ENCODE measurements at places on chromosomes 4 and X.
A peak's percentile ranks its signal among the peaks of the same experiment; 100 is the strongest.

DNA sequence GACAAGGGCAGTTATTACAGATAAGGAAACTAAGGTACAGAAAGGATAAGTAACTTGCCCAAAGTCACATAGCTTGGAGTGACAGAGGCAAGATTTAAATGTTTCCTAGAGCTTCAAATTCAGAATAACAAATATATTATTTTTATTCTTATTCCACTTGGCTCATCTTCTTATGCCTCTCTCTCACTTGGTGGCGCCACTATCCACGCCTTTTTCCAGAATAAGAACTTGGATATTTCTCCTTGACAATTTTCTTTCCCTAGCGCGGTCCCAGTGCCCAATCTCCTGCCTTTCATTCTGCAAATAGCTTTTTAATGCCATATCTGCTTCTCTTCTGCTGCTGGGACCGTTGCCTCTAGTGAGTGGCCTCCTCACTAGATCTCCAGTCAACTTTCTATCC lies 78.5 kb downstream of the MSN start:
- DNase-seq: peak; percentile 14

GRCh38 chr4:23483320-23483960 lies 406.4 kb downstream of the PPARGC1A start:
- DNase-seq: no peak

DNA sequence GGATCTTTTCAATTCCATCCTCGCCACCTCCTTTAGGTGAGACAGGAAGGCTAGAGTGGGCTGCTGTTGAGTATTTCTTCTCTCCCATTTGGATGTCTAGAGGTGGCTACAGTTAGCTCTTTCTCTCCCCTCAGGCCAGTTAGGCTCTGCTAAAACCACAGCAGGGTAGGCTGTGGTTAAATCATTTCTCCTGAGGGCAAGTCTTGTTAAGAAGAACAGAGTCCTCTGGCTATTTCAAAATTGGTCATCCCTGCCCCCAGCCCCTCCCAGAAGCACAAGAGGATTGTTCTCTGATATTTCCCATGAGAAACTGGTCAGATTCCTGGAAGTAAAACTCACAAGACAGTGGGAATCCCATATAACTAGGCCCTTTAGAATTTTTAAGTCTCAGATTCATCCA lies 1359.5 kb downstream of the TECRL start:
- no peak for DNase-seq

GRCh38 chr4:133799717-133800315 lies 401.8 kb downstream of the PABPC4L start:
- no peak for DNase-seq

DNA sequence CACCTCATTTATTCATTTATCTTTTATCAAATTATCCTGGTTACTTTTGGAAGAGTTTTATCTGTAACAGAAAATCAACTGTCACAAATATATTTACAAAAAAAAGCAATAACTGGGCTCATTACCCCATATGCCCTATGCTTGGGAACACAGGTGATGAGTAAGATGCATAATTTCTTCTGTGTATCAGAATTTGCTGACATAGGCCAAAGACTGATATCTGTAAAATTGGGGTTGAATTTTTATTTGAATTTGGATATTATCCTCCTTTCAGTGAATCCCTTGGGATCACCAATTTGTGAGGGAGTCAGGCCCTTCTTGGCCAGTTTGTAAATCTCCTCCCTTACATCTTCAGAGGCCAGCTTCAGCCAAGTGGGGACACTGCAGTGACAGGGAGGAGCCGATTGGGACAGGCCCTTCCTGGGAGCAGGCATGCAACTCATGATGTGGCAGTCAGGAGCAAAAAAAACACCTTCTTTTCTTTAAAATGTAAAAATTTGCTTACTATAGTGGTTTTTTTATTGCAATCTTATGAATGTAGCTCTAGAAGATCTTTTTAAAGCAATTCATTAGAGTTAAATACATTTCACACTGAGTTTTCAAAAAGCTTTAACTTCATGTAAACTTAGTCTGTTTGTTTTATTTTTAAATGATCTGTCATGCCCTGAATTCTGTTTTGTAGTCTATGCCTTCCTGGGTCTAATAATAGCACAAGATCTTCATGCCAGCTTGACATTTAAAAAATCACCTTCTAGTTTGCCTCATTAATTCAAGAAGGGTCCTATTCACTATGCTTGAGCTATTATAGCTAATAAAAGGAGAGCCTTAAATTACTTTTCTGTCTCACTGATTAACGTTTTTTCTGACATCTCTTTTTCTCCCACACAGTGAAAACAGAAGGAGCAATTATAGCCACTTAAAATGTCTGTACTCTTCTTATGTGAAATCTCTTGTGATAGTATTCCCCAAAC lies 136.6 kb upstream of the SPRY1 start:
- DNase-seq: no peak

GRCh38 chr4:143356493-143356892 lies 19.8 kb downstream of the GAB1 start:
- DNase-seq: no peak

GRCh38 chr4:187606581-187606980 lies 389.0 kb upstream of the ZFP42 start:
- DNase-seq: peak; percentile 63

- peak; percentile 49 for DNase-seq
These were observed 35.3 kb downstream of the RBPJ start for GRCh38 chr4:26356081-26356501.

- peak; percentile 82 for DNase-seq
These were observed 211.2 kb downstream of the ANK2 start for GRCh38 chr4:113260688-113261087.

DNA sequence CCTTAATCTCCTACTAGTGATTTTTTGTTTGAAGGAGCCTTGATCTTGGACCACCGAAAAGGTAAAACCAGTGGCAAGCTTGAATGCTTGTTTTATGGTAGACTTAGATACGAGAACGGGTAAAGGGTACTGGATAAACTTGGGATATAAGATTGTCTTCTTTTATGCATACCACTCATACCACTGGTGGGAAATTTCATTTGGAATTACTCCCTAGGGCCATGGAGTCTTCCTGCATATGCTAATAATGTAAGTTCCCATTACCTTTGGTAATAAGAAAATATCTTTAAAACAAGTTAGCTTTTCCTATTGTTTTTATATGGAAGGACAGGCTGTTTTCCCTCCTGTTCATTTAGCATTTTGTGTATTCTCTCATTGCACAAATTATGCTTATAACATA lies 11.7 kb downstream of the SMARCAD1 start:
- no peak for DNase-seq

DNA sequence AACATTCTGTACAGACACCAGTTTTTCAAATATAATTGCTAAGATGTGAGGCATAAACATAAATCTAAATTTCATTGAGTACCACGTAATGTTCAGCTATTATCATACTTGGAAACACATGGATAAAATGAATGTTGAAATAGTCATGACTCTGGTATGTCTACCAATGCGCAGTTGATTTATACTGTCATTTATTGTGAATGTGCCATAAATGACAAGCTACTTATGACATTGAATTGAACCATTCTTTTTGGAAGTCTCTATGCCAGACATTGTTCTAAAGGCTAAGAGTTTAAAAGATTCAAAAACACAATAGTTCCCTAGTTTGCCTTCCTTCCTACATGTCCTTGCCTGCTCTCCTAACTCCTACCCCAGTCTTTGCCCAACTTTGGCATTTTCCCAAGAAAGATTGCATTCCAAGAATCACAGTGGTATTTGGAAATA lies 96.6 kb upstream of the DMD start:
- DNase-seq: no peak

DNA sequence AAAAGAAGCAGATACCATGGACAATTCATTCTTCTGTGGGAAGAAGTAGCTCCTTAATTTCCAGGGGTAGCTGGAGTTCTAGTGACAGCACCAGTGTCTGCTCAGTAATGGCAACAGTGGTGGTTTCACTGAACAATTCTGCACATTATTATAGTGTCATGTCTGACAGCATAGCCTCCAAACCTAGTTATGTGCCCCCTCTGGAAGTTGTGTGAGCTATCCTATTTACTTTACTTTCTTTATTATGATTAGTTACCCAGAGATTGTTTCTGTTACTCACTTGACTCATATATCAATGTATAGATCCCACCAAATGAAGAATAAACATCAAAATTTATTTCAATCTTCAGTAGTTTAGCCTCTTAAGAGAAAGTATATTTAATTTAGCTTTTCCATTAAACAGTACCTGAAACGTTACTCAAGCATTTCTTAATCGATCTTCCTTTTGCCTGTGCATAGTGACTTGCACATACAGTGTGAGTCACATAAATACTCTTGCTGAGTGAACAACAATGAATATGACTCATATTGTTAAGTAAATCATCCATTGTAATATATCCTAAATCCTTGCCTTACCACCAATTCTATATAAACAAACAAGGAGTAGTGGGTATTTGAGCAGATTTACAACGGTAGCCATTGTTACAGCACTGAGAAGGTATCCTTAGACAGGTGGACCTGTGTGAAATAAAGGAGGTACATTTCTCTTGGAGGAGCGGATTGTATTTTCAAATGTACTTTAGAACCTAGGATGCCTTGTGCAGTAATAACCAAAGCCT lies 534.7 kb downstream of the ANKRD50 start:
- peak; percentile 89 for DNase-seq

DNA sequence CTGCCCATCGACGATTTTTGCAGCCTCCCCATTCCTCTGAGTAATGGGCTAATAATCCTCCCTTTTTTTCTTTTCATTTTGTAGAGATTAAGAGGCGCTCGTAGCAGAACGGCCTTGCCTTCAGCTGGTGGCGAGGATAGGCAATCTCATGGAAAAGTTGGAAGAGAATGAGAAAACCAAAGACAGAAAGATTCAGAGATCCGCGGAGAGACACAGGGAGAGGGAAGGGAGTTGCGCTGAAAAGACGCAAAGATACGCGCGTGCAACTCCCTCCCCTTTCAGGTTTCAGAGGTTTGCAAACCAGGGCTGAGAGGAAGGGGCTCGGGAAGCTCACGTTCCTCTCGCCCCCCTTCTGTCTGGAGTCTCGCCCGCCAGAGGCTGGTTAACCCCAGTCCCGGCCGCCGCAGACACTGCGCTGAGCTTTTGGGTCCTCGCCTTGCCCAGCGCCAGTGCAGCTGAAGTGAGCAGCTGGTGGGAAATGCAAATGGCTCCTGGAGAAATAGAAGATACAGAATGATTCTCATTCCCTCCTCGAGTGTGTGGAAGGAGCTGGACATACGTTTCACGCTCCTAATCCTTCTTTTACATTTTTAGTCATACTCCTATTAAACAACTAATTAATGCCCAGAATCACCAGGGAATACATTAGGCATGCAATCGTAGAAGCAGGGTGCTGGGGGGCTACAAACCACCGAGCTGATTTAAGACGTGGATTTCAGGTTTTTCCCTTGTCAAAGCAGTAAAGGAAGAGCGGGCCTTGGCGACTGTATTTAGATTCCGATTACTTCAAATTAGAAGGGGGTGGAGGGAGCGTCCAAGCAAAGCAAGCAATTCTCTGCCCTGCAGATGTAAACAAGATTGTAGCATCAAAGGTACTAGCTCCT lies 16.6 kb upstream of the PITX2 start:
- no peak for DNase-seq

DNA sequence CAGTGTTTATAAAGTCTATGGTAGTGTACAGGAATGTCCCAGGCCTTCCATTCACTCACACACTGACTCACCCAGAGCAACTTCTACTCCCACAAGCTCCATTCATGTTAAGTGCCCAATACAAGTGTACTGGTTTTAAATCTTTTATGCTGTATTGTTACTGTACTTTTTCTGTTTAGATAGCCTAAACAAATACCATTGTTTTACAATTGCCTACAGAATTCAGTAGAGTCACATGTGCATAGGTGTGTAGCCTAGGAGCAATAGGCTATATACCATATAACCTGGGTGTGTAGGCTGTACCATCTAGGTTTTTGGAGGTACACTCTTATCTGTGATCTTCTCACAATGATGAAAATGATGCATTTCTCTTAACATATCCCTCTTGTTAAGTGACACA lies 126.7 kb downstream of the DGKK start:
- no peak for DNase-seq

GRCh38 chr4:123555233-123555806 lies 158.7 kb downstream of the SPRY1 start:
- peak; percentile 68 for DNase-seq

DNA sequence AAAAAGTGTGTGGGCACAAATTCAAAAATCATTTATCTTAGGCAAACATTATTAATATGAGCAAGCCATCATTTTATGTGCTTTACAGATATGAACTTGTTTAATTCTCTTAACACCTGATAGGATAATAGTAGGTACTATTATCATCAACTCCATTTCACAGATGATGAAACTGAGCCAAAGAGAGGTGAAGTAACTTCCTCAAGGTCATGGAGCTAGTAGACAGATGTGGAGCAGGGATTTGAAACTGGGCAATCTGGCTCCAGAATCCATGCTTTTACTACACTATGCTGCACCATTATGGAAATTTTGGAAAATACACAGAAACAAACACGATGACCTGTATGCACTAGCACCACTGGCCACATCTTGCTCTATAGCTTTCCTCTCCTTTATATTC lies 1.0 kb upstream of the PIN4 start:
- DNase-seq: no peak

GRCh38 chr4:105619188-105619931 lies 66.9 kb downstream of the ARHGEF38 start:
- DNase-seq: no peak

GRCh38 chr4:140622333-140622958 lies 53.7 kb upstream of the UCP1 start:
- no peak for DNase-seq

- DNase-seq: peak; percentile 2
These were observed 122.9 kb downstream of the C4orf33 start for GRCh38 chr4:129218897-129219296.

DNA sequence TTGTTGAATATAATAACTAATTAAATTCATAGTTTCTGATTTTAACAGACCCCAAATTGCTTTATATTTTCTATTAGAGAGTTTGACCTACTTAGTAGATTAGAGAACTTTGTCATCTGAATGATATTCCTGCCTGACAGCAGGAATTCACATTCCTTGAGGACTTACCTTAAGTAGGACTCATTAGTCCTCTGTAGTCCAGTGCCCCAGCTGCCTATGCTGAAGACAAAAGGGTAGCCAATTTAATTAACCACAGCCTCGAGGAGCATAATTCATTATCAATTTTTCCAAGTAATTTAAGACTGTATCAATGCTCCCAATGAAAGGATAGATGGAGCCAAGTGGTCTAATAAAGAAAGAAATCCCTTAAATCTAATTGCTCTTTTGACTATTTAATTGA lies 1405.0 kb upstream of the IGFBP7 start:
- no peak for DNase-seq

- no peak for DNase-seq
These were observed 16.3 kb upstream of the DHRSX start for GRCh38 chrX:2517055-2517454.

DNA sequence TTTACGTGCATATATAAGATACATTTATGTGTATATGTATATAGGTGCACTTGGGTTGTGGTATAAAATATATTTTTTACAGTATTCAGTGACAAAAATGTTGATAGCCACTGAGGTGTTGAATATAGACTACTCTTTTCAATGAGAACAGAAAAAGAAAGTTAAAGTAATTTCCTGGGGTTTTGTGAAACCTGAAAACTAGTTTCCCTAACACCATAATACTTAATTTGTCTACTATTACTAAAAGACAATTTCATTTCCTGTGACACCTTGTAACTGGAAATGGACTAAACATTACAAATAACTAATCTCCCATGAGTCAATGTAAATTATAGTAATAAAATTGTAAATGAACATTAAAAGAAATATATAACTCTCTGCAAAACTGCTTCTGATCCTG lies 32.0 kb upstream of the MAP9 start:
- no peak for DNase-seq

GRCh38 chr4:96164814-96165351 lies 325.0 kb downstream of the PDHA2 start:
- DNase-seq: peak; percentile 0

GRCh38 chr4:109434007-109434971 lies 674 bp downstream of the SEC24B start:
- DNase-seq: peak; percentile 66
